ENCODE measurements at places on chromosomes 3 and 15.

GRCh38 chr3:30184091-30184810 lies 422.1 kb upstream of the TGFBR2 start:
- DNase-seq, result no peak

DNA sequence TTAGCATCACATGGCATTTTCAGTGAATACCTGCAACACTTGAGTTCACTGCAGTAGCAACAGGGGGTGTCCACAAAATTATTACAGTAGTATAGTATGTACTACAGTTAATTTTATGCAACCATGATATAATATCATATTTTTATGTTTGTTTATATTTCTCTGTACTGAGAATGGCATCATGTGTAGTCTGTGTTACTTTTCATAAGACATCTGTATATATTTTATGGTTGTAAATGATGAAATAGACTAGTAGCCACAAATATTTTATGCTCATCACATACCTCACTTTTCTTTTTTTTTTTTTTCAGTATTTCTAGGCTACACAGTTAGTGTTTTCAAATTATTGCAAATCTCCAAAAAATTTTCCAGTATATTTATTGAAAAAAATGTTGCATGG lies 22.4 kb downstream of the PHLDB2 start:
- DNase-seq, result no peak

- no peak for DNase-seq
Observed at GRCh38 chr3:112629425-112629824, 11.5 kb downstream of the CCDC80 start.

DNA sequence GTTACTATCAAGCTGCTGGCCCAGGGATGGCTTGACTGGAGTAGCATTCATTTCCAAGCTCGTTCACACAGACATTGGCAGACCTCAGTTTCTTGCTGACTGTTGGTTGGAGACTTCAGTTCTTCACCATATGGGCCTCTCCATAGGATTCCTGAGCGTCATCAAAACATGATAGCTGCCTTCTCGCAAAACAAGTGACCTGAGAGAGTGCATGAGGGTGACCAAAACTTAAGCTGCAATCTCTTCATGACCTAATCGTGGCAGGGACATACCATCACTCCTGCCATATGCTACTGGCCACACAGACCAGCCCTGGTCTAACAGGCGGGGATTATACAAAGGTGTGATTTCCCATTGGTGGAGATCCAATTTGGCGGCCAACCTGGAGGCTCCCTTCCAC lies 46.0 kb upstream of the C3orf22 start:
- no peak for DNase-seq

- no peak for DNase-seq
Observed at GRCh38 chr3:88668180-88668579, 439.2 kb upstream of the EPHA3 start.

Data from activated CD8-positive, alpha-beta memory T cell treated with anti-CD3 and anti-CD28 coated beads for 4 hours (primary cell).